ENCODE measurements at places on chromosomes 16 and 17. TPM values are rescaled to one million over a fixed set of nuclear protein-coding genes. Genes with fewer than 3 reads are reported as not detected.

- DNase-seq, result no peak
Measured at GRCh38 chr16:51907680-51908079, 639.3 kb downstream of the TOX3 start.

DNA sequence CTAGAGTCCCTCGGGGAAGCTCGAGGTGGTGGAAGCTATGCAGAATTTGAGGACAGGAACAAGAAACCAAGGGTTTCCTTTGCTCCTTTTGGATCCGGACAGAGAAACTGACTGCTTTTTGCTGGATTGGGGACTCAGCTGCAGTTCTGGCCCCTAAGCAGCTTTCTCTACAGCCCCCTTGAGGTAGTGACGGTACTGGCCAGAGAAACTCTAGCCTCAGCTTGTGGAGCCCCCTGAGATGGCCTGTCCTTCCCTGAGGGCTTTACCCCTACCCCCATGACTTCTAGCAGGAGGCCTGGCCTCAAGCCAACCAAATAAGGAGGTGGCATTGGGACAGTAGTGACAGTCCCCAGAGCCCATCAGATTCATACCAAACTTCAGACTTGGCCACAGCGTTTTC, 118.1 kb downstream of the IRX5 start:
- DNase-seq, result no peak

- DNase-seq, result peak; percentile 56
Measured at GRCh38 chr17:596763-597644, 117.6 kb downstream of the VPS53 start.

GRCh38 chr17:48310748-48311213, 119.2 kb downstream of the SKAP1 start:
- no peak for DNase-seq

- DNase-seq, result peak; percentile 53
Measured at GRCh38 chr17:42525221-42525620, 10.8 kb upstream of the NAGLU start.

TBC1D3C gene
- total RNA-seq, result 1.1 TPM

KRTAP17-1 gene
- not detected for total RNA-seq

DNA sequence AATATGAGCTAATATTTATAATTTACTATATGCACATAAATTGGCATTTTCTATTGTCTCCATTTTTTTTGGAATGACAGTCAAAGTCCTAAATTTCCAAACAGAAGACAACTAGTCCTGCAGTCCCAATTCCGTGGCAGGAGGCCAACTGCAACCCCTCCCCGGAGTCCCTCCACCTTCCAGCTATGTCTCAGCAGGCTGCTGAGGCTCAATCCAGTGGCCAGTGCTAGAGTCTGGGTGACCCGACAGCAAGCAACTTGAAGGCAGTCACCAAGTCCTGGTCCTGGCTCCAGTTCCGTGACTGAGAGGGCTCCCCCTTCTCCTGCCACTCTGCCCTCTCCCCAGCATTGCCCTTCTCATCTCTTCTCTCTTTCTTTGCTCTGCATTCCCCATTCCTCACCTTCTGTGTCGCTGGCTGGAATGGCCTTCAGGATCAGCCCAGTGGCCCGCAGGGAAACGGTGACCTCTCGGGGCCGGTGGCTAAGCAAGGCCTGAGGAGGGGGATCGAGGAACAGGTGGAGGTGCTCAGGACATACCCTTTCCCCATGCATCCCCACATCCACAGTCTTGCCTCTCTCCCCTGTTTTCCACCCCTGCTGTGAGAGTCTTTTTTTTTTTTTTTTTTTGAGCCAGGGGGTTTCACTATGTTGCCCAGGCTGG, 22.4 kb upstream of the MFSD6L start:
- DNase-seq, result no peak

DNA sequence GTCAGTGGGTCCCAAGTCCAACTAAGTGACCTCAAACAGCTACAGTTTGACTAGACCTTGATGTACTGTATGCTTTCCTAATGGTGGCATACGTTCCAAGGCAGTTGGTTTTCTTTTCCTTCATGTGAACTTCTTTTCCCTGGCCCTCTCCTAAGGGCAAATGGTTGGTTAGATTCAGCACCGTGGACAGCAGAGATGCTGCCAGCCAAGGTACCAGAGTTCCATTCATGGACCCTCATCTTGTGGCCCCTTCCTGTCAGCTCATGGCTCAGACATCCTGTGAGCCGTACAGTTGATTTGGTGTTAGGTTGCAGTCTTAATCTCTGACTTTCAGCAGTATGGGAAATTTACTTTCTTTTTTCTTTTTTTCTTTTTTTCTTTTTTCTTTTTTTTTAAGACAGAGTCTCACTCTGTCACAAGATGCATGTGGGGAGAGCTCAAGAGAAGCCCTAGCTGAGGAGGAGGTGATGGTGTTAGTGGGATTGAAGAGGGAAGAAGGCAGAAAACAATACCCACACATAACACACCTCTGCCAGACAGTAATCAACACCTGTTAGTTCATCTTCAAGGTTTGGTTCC, 122.4 kb downstream of the USP31 start:
- DNase-seq, result peak; percentile 37

TBC1D28 gene
- total RNA-seq, result not detected

LRRC46 gene
- total RNA-seq, result not detected

DNA sequence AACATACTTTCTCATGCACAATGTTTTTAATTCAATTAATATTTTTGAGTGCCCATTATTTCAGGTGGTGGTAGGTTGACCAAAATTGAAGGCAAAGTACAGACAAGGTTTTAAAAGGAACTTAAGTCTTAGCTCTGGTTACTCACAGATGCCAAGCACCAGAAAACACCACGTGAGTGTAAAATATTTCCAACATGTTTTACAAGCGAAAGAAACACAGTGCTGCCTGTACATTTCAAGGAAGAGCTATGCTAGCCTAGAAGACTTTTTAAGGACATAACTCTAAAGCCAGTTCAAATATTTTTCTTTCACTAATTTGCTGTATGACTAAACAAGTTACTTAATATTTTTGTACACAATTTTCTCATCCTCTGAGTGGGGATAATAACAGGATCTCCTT, 736.4 kb upstream of the GOT2 start:
- no peak for DNase-seq

KRT27 gene
- total RNA-seq, result not detected

- no peak for DNase-seq
Measured at GRCh38 chr16:31081428-31082351, 7.1 kb downstream of the PRSS53 start.

GRCh38 chr16:66988197-66988788, at the start of gene CES4A:
Gene CES4A (plus strand): TSS chr16:66988589. CDS start chr16:66988773, 184 bp downstream.
- DNase-seq, result peak; percentile 40

DNA sequence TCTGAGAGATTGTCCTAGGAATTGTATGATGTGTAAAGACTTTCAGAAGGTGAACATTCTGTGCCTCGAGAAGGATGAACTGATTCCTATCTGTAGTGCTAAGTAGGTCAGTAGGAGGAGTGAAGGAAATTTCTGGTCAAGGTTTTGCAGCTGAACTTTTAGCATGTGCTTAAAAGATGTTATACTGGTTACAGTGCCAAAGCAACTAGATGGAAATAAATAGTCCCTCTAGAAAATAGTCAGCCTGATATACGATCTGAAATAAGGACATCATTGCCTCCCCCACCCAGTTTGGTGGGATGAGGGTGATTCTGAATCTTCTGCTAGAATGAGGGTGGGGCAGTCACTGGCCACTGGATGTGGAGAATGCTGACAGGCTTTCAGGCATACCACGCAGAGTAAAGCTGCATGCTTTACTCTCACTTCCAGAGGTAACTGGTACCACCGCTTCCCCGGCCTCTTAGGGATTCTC, 57.2 kb upstream of the VPS4A start:
- DNase-seq, result no peak

Data from M059J (cell line).